ENCODE measurements at places on chromosomes 7 and 10. TPM values are rescaled to one million over a fixed set of nuclear protein-coding genes. Genes with fewer than 3 reads are reported as not detected.

BHLHA15 gene
- total RNA-seq: 1.4 TPM

CALHM1 gene
- not detected for total RNA-seq

COL28A1 gene
- total RNA-seq: not detected

CHAT gene
- total RNA-seq: not detected

CYP3A7 gene
- total RNA-seq: 0.07 TPM

OR2A1 gene
- not detected for total RNA-seq

CD36 gene
- total RNA-seq: under 0.01 TPM

LRRD1 gene
- total RNA-seq: 0.07 TPM

NPFFR1 gene
- total RNA-seq: not detected

LRRC17 gene
- 4.4 TPM for total RNA-seq

LAMB1 gene
- 673 TPM for total RNA-seq

PDE6C gene
- not detected for total RNA-seq

AQP1 gene
- total RNA-seq: 4.9 TPM

SEC61G gene
- 421 TPM for total RNA-seq

GCK gene
- 0.14 TPM for total RNA-seq

BAG3 gene
- total RNA-seq: 39.3 TPM

PRSS1 gene
- total RNA-seq: not detected

VSTM4 gene
- total RNA-seq: 0.27 TPM

GSTO2 gene
- total RNA-seq: 0.65 TPM

EN2 gene
- total RNA-seq: not detected

POM121L12 gene
- total RNA-seq: not detected

SLC18A2 gene
- under 0.01 TPM for total RNA-seq

PIK3CG gene
- total RNA-seq: 22.9 TPM

ZNF503 gene
- 2.4 TPM for total RNA-seq

CCDC172 gene
- total RNA-seq: not detected

RSPH10B gene
- total RNA-seq: not detected

PDZD7 gene
- total RNA-seq: 0.50 TPM

GDF2 gene
- not detected for total RNA-seq

STEAP1 gene
- 62.9 TPM for total RNA-seq

PON1 gene
- not detected for total RNA-seq

MBL2 gene
- total RNA-seq: not detected

MRPL32 gene
- total RNA-seq: 90.7 TPM

LIPM gene
- total RNA-seq: not detected

PI4K2A gene
- total RNA-seq: 22.6 TPM

GHITM gene
- 186 TPM for total RNA-seq

SFTPD gene
- not detected for total RNA-seq

ACTL6B gene
- total RNA-seq: not detected

TET1 gene
- 0.40 TPM for total RNA-seq

SPACDR gene
- 1.7 TPM for total RNA-seq

ETV1 gene
- 15.2 TPM for total RNA-seq

C7orf57 gene
- not detected for total RNA-seq

TSPAN15 gene
- total RNA-seq: 31.1 TPM

Data from thoracic aorta endothelial cell (primary cell).